ENCODE measurements at places on chromosomes 7 and 10. TPM values are rescaled to one million over a fixed set of nuclear protein-coding genes. Genes with fewer than 3 reads are reported as not detected.

Gene CCDC6
- total RNA-seq, result 52.8 TPM

Gene MMRN2
- total RNA-seq, result 66.0 TPM

Gene RAPGEF5
- total RNA-seq, result 27.0 TPM

Gene C10orf95
- total RNA-seq, result not detected

Gene GLI3
- 14.5 TPM for total RNA-seq

DNA sequence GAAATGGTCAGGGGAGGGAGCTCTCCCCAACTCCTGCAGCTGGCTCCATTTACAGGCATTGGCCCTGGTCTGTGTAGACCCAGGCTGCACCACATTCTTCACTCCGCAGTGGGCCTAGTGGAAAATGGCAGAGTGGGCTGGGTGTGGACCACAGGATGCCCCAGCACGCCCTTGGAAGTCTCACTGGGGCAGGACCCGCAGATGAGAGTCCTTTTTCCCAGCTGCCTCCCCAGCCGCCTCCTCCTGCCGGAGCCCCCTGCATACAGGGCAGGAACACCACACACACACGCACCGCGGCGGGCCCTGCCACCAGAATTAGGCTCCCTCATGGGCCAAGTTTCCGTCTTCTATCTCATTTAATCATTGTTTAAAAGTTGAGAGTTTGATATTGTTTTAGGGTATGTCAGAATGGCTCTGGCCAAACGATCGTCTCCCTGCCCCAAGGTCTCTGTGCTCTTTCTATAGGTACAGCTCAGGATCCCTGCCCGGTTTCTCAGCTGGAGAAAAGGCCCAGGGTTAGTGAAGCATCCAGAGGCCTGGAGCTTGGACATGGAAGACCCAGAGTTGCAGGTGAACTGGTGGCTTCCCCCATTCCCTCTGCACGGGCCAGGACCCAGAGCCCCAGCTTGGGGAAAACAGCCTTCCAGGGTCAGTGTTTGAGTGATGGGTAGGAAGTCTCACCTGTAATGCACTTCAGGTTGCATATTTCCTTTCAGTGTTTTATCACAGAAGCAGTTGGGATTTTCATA is 42.0 kb downstream of the ZNF467 start:
- no peak for DNase-seq

DNA sequence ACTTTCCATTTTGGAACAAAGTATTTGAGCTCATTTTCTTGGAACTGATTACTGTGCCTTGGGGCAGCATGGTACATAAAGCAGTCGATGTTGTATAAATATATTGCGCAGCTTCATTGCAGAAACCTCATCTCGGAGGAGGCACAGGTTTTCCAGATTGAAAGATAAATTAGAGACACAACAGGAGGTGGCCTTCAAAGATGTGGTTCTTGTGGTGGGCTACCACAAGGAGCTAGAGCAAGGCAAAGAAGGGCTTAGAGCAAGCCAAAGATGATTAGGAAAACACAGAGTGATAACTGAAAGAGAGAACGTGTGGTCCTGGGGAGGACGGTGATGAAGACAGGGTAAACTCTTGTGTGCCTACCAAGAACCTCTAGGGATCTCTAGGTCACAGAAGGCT is 169.1 kb upstream of the TNS3 start:
- no peak for DNase-seq

GRCh38 chr10:69335063-69335587 is 56.8 kb downstream of the HK1 start:
- no peak for DNase-seq

GRCh38 chr10:132181691-132182425 is 4.9 kb upstream of the DPYSL4 start:
- DNase-seq, result no peak

- DNase-seq, result no peak
Observed at GRCh38 chr7:38927751-38928150, 18.8 kb upstream of the VPS41 start.

DNA sequence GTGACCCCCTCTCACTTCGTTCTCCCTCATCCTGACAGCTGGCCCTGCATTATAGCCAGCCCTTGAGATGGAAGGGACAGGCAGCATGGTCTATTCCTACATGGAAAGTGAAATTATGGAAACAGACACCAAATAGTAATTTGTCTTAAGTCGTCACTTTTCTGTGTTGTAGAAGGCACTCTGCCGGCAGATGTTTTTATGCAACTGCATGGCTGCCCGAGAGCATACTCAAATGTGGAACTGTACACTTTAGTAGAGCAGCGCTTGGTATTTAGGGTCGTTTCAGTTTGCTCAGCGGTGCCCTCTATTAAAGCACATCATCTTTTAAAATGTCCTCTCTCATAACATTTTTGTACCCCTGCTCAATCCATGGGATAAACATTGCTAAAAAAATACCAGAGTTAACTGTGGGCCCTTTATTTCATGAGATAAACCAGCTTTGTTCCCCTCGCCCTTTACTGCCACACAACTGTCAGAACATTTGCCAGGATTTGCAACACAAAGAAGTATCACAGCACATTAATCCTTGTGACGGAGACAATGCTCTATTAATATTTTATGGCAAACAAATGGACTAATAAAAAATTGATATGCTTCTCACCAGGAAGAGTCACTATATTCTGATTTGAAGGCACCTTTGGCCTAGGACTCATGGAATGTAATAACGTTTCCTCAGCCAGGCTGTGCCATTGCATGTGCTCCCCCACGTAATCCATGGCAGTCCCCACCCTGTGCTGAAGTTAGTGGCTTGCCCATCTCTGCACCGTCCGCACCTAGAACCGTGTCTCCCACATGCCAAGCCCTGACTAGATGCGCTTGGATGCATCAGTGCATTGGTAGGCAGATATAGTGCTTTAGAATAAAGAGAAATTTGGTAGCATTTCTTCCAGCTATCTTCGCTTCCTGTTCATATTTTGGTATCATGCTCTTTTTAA is 221.3 kb downstream of the PAXIP1 start:
- DNase-seq, result no peak
